NCI-H1105 treated with DMSO at 0.1 percent for 48 hours (cell line): ENCODE measurements at places on chromosomes 7 and 10.

- DNase-seq = peak; percentile 3
Observed at GRCh38 chr7:28903730-28904577, 54.2 kb downstream of the TRIL start.

- DNase-seq = no peak
Observed at GRCh38 chr10:132711613-132712121, 74.3 kb downstream of the NKX6-2 start.

GRCh38 chr10:132721725-132722124 lies 64.2 kb downstream of the NKX6-2 start:
- DNase-seq = no peak

DNA sequence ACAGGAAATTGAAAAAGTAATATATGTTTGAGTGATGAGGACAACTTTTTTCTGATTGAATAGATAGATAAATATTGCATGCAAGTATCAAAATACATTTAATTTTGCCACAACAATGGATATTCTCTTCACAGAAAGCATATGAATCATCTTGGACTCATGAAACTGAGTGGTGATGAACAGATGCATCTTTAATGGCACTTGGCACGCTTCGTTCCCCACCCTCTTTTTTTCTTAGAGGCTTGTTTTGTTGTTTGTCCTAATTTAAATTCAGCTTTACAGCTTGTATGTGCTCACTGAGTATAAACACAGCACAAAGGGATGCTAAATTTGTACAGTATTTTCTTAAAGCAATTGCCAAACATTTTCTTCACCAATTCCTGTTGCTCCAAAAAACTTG lies 145.0 kb upstream of the YAE1 start:
- DNase-seq = no peak

- DNase-seq = no peak
Observed at GRCh38 chr7:133529861-133530260, 277.0 kb downstream of the EXOC4 start.

GRCh38 chr10:56349611-56350010 lies 11.4 kb downstream of the ZWINT start:
- no peak for DNase-seq

GRCh38 chr7:130953196-130953595 lies 219.2 kb upstream of the KLF14 start:
- DNase-seq = no peak
